ENCODE measurements at places on chromosomes 3 and 15. TPM values are rescaled to one million over a fixed set of nuclear protein-coding genes. Genes with fewer than 3 reads are reported as not detected.

The GOLGA6D gene
- not detected for polyA plus RNA-seq

The PATL2 gene
- 0.12 TPM for polyA plus RNA-seq

DNA sequence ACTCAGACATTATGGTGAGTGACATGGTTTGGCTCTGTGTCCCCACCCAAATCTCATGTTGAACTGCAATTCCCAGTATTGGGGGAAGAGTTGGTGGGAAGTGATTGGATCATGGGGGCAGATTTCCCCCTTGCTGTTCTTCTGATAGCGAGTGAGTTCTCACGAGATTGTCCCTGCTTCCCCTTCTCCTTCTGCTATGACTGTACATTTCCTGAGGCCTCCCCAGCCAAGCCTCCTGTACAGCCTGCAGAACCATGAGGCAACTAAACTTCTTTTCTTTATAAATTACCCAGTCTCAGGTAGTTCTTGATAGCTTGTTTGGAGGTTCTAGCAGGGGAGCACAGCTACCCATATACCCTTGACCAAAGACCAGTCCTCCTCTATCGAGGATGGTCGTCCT lies 45.9 kb downstream of the ADAM10 start:
- DNase-seq, result no peak

GRCh38 chr3:64158334-64158733 lies 66.9 kb downstream of the PRICKLE2 start:
- DNase-seq, result no peak

DNA sequence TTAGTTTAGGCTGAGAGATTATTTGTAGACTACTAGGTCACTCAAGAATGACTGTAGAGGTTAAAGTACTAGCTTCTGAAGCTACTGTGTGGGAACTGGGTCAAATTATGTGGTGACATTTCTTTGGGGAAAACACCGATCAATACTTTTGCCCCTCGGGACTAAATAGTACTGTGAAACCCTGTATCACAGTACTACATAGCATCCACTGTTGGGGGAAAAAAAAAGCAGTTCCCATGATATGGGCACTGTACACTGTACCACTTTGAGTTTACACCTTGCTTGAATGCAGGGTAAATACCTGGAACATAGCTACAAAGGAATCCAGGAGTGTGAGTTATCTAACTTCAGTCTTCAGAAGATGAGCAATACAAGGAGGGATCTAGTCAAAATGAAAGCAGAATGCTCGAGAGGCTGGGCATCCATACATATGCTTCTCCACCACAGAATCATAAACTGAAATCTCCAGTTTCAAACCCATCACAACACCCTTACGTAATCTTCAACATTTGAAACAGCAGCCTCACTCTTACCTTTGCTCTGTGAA lies 311.4 kb downstream of the UNC13C start:
- no peak for DNase-seq

DNA sequence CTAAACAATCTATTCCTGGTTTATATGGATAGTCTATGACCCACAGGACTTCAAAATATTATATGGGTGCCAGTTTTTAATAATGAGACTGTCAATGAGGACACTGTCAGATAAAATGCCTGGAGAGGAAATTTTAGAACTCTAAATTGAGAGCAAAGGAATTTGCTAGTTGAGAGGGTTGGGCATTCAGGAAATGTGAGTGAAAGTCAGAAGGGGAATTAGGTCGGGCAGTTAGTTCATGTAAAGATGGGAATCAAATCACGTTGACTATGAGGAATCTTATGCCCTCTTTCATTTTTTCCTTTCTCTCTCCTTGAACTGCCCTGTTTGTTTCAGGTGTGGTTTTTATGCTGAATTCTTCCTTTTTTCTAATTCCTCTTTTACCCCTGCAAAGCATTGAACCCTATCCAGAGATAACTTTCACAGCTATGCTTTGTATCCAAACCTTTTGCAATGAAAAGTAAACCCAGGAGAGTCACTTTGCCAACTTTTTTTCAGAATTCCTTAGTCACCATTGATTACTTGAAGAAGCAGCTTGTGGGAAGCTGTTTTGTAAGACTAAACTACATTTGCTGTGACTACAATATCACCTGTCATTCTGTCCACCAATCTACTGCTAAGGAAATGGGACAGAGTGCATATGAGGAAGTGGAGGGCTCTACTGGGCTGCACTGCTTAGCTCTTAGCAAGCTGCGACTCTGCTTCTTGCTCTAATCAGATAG lies 27.8 kb downstream of the CHP1 start:
- DNase-seq, result peak; percentile 4

DNA sequence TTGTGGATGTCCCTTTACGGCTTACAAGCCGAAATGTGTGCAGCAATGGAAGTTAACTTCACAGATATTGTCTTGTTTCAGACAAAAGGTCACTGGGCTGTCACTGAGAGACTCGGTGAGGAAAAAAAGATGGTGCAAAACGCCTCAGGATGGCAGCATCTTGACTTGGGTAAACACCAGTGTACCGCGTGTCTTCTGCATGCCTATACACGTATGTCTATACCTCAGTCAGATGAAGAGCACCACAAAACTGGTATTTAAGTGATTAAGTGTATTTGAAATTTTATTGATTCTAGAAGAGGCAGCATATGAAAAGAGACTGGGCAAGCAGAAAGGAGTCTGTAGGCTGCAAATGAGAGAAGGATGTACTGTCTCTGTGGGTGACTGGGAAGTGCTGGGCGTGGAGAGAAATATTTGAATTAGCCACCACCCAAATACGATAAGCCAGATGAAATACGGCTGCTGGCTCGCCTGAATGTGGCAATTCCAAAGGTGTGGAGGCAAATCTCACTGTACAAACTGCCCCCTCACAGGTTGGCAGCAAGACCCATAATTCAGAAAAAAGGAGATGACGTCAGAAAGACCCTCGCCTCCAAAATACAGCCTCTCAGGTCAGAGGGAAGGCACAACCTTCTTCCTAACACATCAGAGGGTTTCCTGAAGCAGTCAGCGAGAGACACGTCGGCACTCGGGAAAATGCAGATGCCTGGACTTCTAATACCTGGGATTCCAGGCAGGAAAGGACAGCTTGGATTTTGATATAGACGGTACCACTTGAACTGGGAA lies 53.4 kb upstream of the NEO1 start:
- DNase-seq, result no peak

DNA sequence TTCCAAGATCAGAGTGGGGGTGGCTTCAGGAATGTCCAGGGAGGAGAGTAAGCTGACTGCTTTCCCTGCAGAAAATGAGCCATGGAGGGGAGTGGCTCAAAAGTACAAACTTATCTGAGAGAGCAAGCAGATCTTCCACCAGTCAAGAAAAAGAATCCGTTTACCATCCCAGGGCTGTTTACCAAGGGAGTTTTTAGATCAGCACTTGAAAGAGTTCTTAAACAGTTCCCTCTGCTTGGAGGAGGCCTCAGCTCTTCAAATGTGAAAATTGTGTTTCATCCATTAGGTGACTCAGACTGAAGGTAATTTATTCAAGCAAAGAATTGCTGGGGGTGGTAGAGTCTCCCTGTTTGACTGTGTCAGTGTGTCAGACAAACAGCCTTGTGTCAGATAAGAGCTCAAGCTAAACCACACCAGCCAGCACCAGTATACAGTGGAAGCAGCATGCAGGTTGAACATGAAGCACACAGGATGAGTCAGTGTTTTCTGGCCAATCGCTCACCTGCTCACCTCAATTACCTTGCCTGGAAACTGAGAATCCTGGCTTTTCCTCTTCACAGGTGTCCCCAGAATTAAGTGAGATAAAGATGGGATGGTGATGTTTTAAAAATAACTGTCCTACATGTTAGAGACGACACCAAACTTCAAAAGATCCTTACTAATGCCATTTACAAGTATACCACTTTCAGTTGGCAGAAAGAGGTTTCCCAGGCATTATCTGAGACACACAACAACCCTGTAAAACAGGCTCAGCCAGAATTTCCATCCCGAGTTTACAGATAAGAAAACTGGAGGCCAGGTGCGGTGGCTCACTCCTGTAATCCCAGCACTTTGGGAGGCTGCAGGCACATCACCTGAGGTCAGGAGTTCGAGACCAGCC lies 21.7 kb downstream of the SH3BP5 start:
- DNase-seq, result no peak

- no peak for DNase-seq
Observed at GRCh38 chr3:134892761-134893160, 97.7 kb downstream of the EPHB1 start.

DNA sequence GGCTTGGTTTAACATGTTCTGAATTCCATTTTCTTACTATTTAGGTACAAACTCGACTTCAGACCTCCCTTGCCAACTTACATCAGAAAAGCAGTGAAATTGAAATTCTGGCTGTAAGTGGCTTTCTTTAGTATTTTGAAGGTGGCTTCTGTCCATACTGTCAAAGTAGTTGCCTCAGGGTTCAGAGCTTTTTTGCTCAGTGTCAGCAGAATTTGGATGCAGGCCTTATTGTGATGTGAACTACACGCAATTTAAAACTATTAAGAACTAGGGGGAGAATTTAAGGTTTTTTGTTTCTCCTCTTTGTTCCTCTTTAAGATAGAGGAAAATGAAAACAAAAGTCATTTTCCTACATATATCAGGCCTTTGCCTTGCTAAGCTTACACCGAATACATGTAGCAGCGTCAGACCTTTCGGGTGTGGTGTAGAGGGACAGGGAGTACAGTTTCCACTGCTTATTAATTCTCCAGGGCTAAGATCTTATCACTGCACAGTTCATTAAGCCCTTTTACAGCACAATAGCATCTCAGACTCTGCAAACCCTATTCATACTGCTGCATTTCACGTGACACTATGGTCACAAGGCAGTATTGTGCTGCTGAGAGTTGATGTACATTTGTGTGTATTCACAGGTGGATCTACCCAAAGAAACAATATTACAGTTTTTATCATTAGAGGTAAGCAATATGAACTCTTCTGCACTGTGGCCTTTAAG lies 6.7 kb downstream of the SRP14 start:
- DNase-seq, result no peak
